ENCODE measurements at places on chromosomes 7 and 10. TPM values are rescaled to one million over a fixed set of nuclear protein-coding genes. Genes with fewer than 3 reads are reported as not detected.

The MEOX2 gene
- not detected for total RNA-seq

The DRGX gene
- total RNA-seq: not detected

The OR13A1 gene
- not detected for total RNA-seq

The SPDYE1 gene
- not detected for total RNA-seq

The KLF14 gene
- total RNA-seq: not detected

The CFTR gene
- 0.93 TPM for total RNA-seq

The NME8 gene
- not detected for total RNA-seq

The GPNMB gene
- total RNA-seq: 83.7 TPM

The ASAH2B gene
- 6.2 TPM for total RNA-seq

The FGFBP3 gene
- 0.34 TPM for total RNA-seq

The LLCFC1 gene
- total RNA-seq: not detected

The SEMA3C gene
- total RNA-seq: 275 TPM

The HMX3 gene
- total RNA-seq: 0.07 TPM

The TRPV5 gene
- total RNA-seq: not detected

The AS3MT gene
- total RNA-seq: 2.1 TPM

The TMEM229A gene
- not detected for total RNA-seq

The ATRNL1 gene
- under 0.01 TPM for total RNA-seq

The CPXM2 gene
- total RNA-seq: 0.07 TPM

The LIPM gene
- 0.34 TPM for total RNA-seq

The VAX1 gene
- total RNA-seq: not detected

The BAIAP2L1 gene
- total RNA-seq: 20.8 TPM

The NPSR1 gene
- total RNA-seq: not detected

The WDFY4 gene
- under 0.01 TPM for total RNA-seq

The GBF1 gene
- 39.8 TPM for total RNA-seq

The ETV1 gene
- 0.68 TPM for total RNA-seq

The TMEM236 gene
- 0.07 TPM for total RNA-seq

The ITPRIP gene
- total RNA-seq: 79.2 TPM

The OPN1SW gene
- not detected for total RNA-seq

The NPC1L1 gene
- under 0.01 TPM for total RNA-seq

The TIMM23B gene
- 22.2 TPM for total RNA-seq

The CRYGN gene
- 0.14 TPM for total RNA-seq

The PNLIPRP2 gene
- total RNA-seq: not detected

The ELFN1 gene
- total RNA-seq: under 0.01 TPM

The HMX2 gene
- not detected for total RNA-seq

The AEBP1 gene
- total RNA-seq: 2.4 TPM

The UCN3 gene
- not detected for total RNA-seq

The FAM25C gene
- total RNA-seq: 13.7 TPM

The OR6V1 gene
- total RNA-seq: not detected

The GHITM gene
- total RNA-seq: 395 TPM

The ANKRD61 gene
- 0.21 TPM for total RNA-seq

The RARRES2 gene
- total RNA-seq: not detected

The ATG9B gene
- 1.00 TPM for total RNA-seq

The POU6F2 gene
- not detected for total RNA-seq

The CPEB3 gene
- 4.0 TPM for total RNA-seq

The VENTX gene
- not detected for total RNA-seq

The ZKSCAN5 gene
- total RNA-seq: 15.0 TPM

The NRP1 gene
- total RNA-seq: 15.0 TPM

Data from nasal cavity respiratory epithelium epithelial cell of viscerocranial mucosa (primary cell).